ENCODE measurements at places on chromosomes 5 and 9. TPM values are rescaled to one million over a fixed set of nuclear protein-coding genes. Genes with fewer than 3 reads are reported as not detected.
A peak's percentile ranks its signal among the peaks of the same experiment; 100 is the strongest.

- no peaks in the 10 kb centered on the region for H3K36me3 ChIP-seq
- H3K27me3 ChIP-seq = no peaks in the 10 kb centered on the region
- DNase-seq = no peak
- H3K4me3 ChIP-seq = no peak overlapping the region
- H3K4me1 ChIP-seq = no peaks in the 10 kb centered on the region
Measured at GRCh38 chr5:18972177-18972576, 1015.8 kb downstream of the CDH18 start.

DNA sequence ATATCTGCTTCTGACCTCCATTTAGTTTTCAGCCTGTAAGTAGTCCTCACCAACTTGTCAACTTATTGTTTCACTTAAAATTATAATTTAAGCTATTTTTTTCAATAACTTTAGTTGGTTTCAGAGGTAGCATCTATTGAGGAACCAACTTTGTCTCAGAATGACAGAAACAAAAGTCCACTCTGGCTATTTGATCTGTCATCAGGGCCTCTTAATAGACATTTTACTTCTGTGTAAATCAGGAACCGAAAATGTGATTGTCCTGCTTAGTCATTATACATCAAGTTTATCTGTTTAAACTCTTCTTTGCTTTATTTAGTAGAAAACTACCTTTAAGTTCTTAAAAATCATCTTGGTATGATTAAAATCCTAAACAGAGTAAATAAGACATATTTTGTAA lies 820.8 kb upstream of the EDIL3 start:
- H3K36me3 ChIP-seq = peaks cover 3% of the 10 kb centered on the region
- no peak overlapping the region for H3K4me3 ChIP-seq
- no peak overlapping the region for H3K27ac ChIP-seq
- no peak for DNase-seq
- no peaks in the 10 kb centered on the region for H3K4me1 ChIP-seq

Gene COL5A1
- total RNA-seq = 28.9 TPM

DNA sequence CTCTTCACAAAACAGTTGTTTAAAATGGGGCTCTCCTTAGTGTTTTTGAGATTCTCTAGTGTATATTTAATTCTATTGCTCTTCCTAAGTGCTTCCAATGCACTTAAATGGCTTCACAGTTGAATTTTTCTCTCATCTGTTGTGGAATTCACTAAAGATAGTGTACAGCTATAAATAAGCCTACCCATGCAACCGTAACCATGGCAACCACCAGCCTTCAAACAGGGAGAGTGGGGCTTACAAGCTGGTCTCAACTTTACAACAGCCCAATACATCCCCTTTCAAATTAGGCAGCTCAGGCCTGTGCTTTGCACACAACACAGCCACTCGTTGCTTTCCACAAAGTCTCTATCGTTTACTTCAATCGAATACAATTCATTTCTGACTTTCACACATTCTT lies 144.0 kb upstream of the PLPPR1 start:
- DNase-seq = no peak
- no peaks in the 10 kb centered on the region for H3K36me3 ChIP-seq
- H3K4me3 ChIP-seq = no peak overlapping the region
- H3K27ac ChIP-seq = no peak overlapping the region
- H3K27me3 ChIP-seq = no peaks in the 10 kb centered on the region
- H3K4me1 ChIP-seq = peaks cover 4% of the 10 kb centered on the region

DNA sequence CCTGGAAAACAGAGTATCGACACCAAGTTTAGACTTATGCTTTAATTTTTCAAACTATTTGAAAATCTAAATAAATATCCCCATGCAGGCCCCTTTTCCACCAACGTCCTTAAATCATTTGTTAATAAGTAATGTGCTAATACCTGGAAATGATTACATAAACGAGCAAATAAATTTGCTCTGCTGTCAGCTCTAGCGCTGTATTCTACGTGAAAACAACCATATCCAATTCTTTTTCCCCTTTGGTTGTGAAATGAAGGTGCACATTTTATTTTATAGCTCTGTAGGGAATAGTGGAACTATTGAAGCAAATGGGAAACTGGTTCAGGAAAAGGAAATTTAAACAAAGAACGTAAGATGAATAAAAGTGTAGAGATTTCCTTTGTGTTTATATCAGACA lies 137.7 kb upstream of the ZNF608 start:
- peaks cover 16% of the 10 kb centered on the region for H3K4me1 ChIP-seq
- no peak for DNase-seq
- no peaks in the 10 kb centered on the region for H3K27me3 ChIP-seq
- H3K36me3 ChIP-seq = no peaks in the 10 kb centered on the region
- H3K4me3 ChIP-seq = no peak overlapping the region

Gene RNF183
- not detected for total RNA-seq

GRCh38 chr5:157387683-157388093 lies 72.3 kb upstream of the NIPAL4 start:
- no peak for DNase-seq
- peaks cover 5% of the 10 kb centered on the region for H3K4me1 ChIP-seq
- no peaks in the 10 kb centered on the region for H3K27me3 ChIP-seq

DNA sequence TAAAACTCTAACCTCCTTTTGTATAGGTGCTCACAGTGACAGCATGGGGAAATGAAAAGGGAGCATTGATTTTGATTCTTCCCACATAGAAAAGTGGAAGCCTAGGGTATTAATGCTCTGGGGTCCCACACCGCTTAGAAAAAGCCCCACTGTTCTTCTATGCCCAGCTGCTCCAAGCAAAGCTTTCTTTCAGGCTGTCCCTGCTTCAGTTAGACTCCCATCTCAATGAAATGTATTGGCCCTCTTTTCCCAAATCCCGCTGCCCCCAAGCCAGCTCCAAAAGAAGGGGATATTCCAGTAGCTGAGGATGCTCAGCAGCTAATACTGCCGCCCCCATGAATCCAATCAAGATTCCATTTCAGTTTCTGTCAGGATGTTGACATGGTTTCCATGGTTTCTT lies 17.0 kb upstream of the CREBRF start:
- peaks cover 2% of the 10 kb centered on the region for H3K27me3 ChIP-seq
- H3K36me3 ChIP-seq = no peaks in the 10 kb centered on the region
- H3K4me3 ChIP-seq = no peak overlapping the region
- H3K4me1 ChIP-seq = no peaks in the 10 kb centered on the region
- no peak for DNase-seq

DNA sequence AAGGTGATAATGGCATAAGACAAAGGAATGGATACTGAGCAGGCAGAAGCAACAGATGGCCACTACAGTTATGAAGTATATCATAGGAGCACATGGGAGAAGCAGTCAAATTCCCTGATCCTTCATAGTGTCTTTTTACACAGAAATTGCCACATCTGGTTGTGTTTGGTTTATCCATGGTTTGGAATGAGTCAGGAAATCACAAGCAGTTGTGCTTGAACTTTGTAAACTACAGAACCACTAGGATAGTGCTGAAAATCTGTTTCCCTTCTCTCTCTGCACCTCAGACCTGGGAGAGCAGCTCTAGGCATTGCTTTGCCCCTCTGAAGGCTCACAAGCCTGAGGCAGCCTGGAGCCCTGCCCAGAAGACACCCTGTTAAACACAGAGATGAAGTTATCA lies 134.0 kb downstream of the DMRT2 start:
- H3K4me1 ChIP-seq = no peaks in the 10 kb centered on the region
- no peak overlapping the region for H3K4me3 ChIP-seq
- no peaks in the 10 kb centered on the region for H3K27me3 ChIP-seq
- no peak overlapping the region for H3K27ac ChIP-seq

Gene LCN15
- total RNA-seq = 1.9 TPM

- no peaks in the 10 kb centered on the region for H3K36me3 ChIP-seq
- H3K27me3 ChIP-seq = no peaks in the 10 kb centered on the region
- no peaks in the 10 kb centered on the region for H3K4me1 ChIP-seq
Measured at GRCh38 chr5:80453366-80453765, 34.5 kb upstream of the FAM151B start.

DNA sequence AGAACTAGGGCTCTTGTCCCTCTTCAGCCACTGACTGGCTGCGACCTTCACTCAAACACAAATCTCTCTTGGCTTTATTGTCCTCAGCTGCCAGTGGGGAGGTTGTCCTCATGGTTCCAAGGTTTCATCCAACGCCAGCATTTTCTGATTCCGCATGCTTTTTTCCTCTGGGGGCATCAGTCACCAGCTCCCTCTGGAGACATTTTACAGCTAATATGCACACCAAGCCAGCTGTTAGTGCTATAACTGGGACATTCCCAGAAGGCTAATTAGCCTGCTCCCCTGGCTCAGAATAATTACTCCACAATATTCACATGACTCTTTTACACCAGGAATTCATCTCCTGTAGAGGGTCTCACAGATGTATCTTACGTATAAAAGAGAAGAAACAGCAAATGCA lies 193.6 kb upstream of the ANKRD55 start:
- H3K4me3 ChIP-seq = no peak overlapping the region
- peaks cover 17% of the 10 kb centered on the region for H3K36me3 ChIP-seq
- no peak overlapping the region for H3K27ac ChIP-seq

- H3K4me1 ChIP-seq = peaks cover 9% of the 10 kb centered on the region
- peak overlapping the region; percentile 46 for H3K4me3 ChIP-seq
- H3K27ac ChIP-seq = no peak overlapping the region
- peak; percentile 30 for DNase-seq
- no peaks in the 10 kb centered on the region for H3K36me3 ChIP-seq
- H3K27me3 ChIP-seq = peaks cover 32% of the 10 kb centered on the region
Measured at GRCh38 chr5:93570294-93571113, 10.5 kb downstream of the NR2F1-AS1 start.

DNA sequence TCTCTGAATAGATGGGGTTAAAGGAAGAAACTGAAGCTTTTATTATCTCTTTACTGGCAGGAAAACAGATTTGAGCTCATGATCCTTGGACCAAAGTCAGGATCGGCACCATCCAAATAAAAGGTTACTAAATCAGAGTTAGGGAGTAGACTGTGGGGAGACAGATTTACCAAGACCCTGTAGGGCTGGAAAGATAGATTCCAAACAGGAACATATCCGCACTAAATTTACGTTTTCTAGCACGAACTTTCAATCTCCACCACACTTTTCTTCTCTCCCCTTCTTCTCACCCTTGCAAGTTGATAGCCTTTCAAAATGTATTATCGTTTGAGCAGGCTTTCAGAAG lies 120.0 kb upstream of the HMHB1 start:
- no peak overlapping the region for H3K4me3 ChIP-seq
- H3K27ac ChIP-seq = no peak overlapping the region
- H3K4me1 ChIP-seq = no peaks in the 10 kb centered on the region
- peaks cover 21% of the 10 kb centered on the region for H3K36me3 ChIP-seq
- no peaks in the 10 kb centered on the region for H3K27me3 ChIP-seq
- DNase-seq = no peak

DNA sequence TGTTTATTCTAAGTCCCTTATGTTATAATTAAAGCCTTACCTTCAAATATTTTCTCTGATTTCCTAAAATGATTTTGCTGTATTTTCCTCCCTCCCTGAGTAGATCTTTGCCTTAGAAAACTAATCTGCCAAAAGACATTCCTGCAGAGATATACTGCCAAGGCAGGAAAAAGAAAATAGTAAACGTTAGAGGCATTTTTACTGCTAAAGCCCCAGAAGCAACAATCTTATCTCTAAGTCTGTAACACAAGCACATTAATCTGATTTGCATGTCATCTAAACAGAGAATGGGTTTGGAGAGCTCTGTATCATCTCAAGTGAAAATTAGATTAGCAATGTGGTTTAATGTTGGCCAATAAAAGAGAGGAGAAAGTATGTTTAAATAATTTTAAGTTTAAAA lies 847.7 kb downstream of the MAT2B start:
- no peak for DNase-seq
- H3K27ac ChIP-seq = peak overlapping the region; percentile 74
- H3K27me3 ChIP-seq = no peaks in the 10 kb centered on the region
- peaks cover 52% of the 10 kb centered on the region for H3K4me1 ChIP-seq

Gene TUSC1
- total RNA-seq = 7.4 TPM

GRCh38 chr5:166936351-166936750 lies 1355.1 kb upstream of the WWC1 start:
- H3K27me3 ChIP-seq = no peaks in the 10 kb centered on the region
- no peaks in the 10 kb centered on the region for H3K4me1 ChIP-seq
- H3K36me3 ChIP-seq = no peaks in the 10 kb centered on the region
- no peak overlapping the region for H3K27ac ChIP-seq
- no peak overlapping the region for H3K4me3 ChIP-seq

DNA sequence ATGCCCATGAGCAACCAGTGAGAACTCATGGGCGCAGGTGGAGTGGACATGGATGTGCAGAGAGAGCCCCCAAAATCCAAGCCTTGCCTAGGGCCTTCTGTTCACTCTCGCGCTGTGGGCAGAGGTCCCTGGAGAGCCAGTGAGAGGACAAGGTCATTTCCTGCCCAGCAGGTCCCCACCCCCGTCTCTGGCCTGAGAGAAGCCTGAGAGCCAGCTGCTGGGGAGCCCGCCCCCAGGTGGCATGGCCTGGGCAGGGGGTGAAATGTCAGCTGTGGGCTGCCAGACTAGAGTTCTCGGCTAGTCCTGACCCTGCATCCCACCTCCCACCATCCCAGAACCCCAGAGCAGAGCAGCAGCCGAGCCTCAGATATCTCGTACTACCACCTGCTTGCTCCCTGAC lies 85.3 kb downstream of the BARX1 start:
- peaks cover 4% of the 10 kb centered on the region for H3K27me3 ChIP-seq
- peaks cover 13% of the 10 kb centered on the region for H3K36me3 ChIP-seq
- no peak for DNase-seq
- H3K4me1 ChIP-seq = peaks cover 11% of the 10 kb centered on the region
- H3K4me3 ChIP-seq = no peak overlapping the region

DNA sequence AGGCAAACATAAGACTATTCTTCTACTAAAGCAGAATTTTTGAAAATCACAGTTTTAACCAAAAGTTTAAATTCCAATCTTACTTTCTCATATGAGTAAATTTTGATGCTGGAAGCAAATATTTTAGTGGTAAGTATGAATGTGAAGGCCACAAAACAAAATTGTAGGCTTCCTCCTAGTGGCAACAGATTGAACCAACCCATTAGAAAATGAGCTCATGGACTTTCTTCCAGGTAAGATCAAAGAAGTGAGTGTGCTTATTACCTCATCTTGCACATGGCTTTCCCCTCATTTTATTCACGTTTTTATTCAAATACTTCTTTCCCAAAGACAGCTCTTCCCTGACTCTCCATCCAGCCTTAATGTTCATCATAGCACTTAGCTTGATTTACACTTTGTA lies 16.5 kb upstream of the RLN2 start:
- H3K4me3 ChIP-seq = no peak overlapping the region
- no peaks in the 10 kb centered on the region for H3K36me3 ChIP-seq
- H3K27ac ChIP-seq = no peak overlapping the region
- DNase-seq = no peak
- no peaks in the 10 kb centered on the region for H3K4me1 ChIP-seq
- no peaks in the 10 kb centered on the region for H3K27me3 ChIP-seq

Gene ASB6
- total RNA-seq = 25.4 TPM

DNA sequence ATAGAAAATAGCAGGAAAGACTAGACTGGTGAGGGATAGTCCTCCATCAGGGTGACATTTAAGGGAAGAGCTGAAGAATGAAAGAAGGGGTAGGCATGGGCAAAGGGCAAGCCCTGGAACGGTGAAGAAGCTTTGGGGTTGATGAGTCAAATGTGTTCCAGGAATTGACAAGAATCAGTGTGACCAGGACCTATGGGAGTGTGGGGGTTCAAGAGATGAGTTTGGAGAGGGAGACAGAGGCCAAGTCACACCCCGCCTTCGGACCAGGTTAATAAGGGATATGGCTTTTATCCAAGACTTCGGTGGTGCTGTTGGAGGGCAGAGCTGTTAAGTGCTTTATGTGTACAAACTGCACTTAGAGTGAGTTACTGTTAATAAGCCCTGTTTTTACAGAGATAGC lies 920 bp downstream of the PMPCA start:
- peaks cover 7% of the 10 kb centered on the region for H3K27me3 ChIP-seq
- H3K36me3 ChIP-seq = no peaks in the 10 kb centered on the region
- peak overlapping the region; percentile 56 for H3K27ac ChIP-seq
- H3K4me1 ChIP-seq = peaks cover 13% of the 10 kb centered on the region

Gene CCNH
- 40.1 TPM for total RNA-seq

Gene TLR4
- not detected for total RNA-seq

- no peak overlapping the region for H3K4me3 ChIP-seq
- no peaks in the 10 kb centered on the region for H3K4me1 ChIP-seq
- H3K27me3 ChIP-seq = peaks cover 5% of the 10 kb centered on the region
- no peak for DNase-seq
- no peak overlapping the region for H3K27ac ChIP-seq
Measured at GRCh38 chr9:98829766-98830165, 22.3 kb downstream of the GALNT12 start.

Measured in glutamatergic neuron (in vitro differentiated cells).